ENCODE measurements at places on chromosomes 12 and 14. TPM values are rescaled to one million over a fixed set of nuclear protein-coding genes. Genes with fewer than 3 reads are reported as not detected.

CYP46A1 gene
- 13.4 TPM for polyA plus RNA-seq

LRP1-AS gene
- not detected for polyA plus RNA-seq

PLEKHA5 gene
- 29.6 TPM for polyA plus RNA-seq

PMEL gene
- not detected for polyA plus RNA-seq

SRGAP1 gene
- 40.7 TPM for polyA plus RNA-seq

PACS2 gene
- 0.98 TPM for polyA plus RNA-seq

KLHDC2 gene
- 79.3 TPM for polyA plus RNA-seq

OR11G2 gene
- not detected for polyA plus RNA-seq

EML1 gene
- polyA plus RNA-seq: 14.9 TPM

KRT81 gene
- polyA plus RNA-seq: not detected

GDF3 gene
- polyA plus RNA-seq: not detected

TUNAR gene
- polyA plus RNA-seq: 1.2 TPM

MUCL1 gene
- not detected for polyA plus RNA-seq

ACVRL1 gene
- not detected for polyA plus RNA-seq

ASCL1 gene
- 1.8 TPM for polyA plus RNA-seq

SLC35F4 gene
- polyA plus RNA-seq: 55.3 TPM

RPL6 gene
- 384 TPM for polyA plus RNA-seq

ABCD2 gene
- polyA plus RNA-seq: 7.8 TPM

PDZRN4 gene
- polyA plus RNA-seq: 0.11 TPM

DBX2 gene
- 0.19 TPM for polyA plus RNA-seq

CHFR gene
- polyA plus RNA-seq: 0.45 TPM

Data from Purkinje cell (primary cell).